ENCODE measurements at places on chromosomes 6 and 20. TPM values are rescaled to one million over a fixed set of nuclear protein-coding genes. Genes with fewer than 3 reads are reported as not detected.

GRCh38 chr6:167825332-167826229, 1.1 kb upstream of the AFDN start:
- no peak for DNase-seq

FAM184A gene
- total RNA-seq: not detected

- DNase-seq: peak; percentile 39
Measured at GRCh38 chr6:147909640-147910039, 401.1 kb downstream of the SAMD5 start.

GRCh38 chr20:45822857-45823256, 4.3 kb downstream of the TNNC2 start:
- peak; percentile 47 for DNase-seq

GRCh38 chr6:47161176-47161687, 119.1 kb upstream of the ADGRF1 start:
- peak; percentile 36 for DNase-seq

DNA sequence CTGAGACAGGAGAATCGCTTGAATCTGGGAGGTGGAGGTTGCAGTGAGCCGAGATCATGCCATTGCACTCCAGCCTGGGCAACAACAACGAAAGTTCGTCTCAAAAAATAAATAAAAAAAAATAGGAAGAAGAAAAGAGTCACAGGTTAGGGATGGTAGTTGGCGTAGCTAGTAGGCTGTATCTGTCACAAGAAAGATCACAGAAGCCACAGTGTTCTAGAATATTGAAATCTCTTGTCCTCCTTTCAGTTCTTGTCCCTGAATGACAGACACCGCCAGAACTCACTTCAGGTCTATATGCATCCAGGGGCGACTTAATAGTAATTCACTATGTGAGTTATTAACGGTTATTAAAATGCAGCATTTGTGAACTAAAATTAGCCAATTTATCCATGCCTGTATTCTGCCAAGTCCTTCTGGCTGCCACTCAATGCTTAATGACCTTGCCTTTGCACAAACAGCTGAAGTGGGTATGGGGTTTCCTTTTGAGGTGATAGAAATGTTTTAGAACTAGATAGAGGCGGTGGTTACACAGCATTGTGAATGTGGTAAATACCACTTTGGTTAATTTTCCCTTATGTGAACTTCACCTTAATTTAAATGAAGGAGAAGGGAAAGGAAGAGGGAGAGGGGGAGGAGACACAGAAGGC, 41.3 kb upstream of the ZMYND8 start:
- DNase-seq: no peak

DNA sequence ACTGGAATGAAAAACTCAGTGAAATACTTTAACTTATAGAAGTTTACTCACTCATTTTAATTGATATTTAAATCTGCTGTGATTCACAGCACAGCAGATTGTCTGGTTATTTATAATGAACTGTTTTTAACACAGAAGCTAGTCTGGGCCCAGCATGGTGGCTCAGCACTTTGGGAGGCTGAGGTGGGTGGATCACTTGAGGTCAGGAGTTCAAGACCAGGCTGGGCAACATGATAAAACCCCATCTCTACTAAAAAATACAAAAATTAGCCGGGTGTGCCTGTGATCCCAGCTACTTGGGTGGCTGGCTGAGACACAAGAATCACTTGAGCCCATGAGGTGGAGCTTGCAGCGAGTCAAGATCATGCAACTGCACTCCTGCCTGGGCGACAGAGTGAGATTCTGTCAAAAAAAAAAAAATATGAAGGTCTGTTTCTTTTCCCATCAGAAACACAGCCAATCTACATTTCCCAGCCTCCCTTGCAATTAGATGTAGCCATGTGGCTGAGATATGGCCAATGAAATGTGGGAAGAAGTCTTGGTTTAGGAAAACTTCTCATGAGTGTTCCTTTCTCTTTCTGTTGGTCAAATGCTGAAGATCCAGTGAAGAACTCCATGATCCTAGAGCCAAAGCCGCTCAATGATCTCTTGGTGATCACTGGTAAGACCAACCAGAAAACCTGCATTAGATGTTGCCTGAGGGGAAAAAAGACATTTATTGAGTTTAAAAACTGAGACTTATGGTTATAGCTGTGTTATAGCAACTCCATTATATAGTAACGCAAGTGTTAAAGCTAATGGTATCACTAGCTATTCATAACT, 31.3 kb upstream of the BTN3A2 start:
- DNase-seq: no peak

DNA sequence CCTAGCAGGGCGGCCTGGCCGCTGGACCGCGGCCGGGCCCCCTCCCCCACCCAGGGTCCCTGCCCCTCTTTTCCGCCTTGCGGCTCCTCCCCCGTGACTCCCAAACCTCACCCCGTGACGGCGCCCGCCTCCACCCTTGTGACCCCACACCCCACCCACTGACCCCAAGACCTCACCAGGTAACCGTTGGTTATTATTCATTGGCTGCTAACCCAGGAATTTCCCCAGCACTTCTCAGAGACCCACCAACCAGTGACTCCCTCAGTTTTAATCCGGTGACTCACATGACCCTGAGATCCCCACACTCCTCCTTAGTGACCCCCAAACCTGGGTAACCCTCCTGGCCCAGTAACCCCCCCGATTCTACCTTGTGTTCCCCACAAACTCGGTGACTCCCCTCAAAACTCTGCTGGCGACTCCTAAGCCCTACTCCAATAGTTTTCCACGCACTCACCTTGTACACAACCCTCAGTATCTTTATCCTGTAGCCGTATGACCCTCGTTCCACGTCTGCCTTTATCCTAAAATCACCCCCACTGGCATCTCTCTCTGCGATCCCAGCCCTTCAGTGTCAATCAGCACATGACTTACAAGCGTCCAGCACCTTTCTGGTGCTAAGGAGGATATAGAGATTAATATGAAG, 534 bp downstream of the ZNF76 start:
- DNase-seq: peak; percentile 16

HEY2 gene
- not detected for total RNA-seq

DNA sequence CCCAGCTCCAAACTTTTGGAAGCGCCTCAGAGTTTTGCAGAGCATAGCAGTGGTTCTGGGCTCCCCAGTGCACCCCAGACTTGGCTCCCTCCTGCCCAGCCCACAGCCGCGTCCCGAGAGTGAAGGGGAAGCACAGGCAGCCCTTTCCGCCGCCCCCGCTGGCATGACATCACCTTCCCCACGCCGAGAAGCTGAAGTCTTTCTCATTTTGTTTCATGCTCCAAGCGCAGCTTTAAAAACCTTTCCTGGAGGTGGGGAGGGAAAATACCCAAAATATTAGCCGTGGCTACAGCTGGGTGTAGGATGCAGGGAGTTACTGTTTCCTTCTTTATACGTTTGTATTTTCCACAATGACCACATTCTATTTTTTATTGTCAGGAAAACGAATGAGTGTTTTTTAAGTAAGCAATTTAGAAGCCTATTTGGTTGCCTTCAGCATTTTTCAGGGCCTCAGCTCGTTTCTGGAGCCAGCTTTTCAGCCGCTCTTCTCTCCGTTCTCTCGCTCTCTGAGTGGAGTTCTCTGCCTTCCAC, 72.9 kb downstream of the SNX5 start:
- peak; percentile 70 for DNase-seq

DNA sequence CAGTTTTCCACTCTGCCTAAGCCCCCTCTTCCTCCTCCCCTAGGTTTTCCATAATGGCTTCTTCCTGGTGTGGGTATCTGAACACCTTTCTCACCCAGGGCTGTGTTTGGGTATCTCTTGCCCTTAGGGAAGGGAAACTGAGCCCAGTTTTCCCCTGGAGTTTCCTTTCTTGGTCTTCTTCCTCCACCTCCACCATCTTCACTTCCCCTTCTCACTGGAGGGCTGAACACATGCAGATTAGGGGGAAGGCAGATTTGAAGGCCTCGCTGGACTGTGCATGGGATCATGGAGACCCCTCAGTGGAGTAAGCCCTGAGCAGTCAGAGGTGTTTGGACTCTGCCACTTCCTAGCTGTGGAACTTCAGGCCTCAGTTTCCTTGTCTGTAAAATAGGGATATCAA, 27.8 kb downstream of the FOXP4 start:
- DNase-seq: no peak

DNA sequence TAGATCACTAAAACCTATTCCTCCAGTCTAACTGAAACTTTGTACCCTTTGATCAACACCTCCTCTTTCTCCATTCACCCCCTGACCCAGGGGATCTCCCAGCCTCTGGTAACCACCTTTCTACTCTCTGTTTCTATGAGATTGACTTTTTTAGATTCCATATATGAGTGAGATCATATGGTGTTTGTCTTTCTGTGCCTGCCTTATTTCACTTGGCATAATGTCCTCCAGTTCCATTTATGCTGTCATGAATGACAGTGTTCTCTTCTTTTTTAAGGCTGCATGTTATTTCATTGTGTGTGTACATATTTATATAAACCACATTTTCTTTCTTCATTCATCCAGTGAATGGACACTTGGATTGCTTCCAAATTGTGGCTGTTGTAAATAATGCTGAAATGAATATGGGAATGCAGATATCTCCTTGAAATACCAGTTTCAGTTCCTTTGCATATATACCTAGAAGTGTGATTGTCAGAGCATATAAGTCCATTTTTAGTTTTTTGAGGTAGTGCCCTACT, 57.7 kb downstream of the DHX35 start:
- DNase-seq: no peak

AIF1 gene
- not detected for total RNA-seq

GRCh38 chr20:61185841-61186601, 66.0 kb upstream of the CDH4 start:
- DNase-seq: peak; percentile 98

DNA sequence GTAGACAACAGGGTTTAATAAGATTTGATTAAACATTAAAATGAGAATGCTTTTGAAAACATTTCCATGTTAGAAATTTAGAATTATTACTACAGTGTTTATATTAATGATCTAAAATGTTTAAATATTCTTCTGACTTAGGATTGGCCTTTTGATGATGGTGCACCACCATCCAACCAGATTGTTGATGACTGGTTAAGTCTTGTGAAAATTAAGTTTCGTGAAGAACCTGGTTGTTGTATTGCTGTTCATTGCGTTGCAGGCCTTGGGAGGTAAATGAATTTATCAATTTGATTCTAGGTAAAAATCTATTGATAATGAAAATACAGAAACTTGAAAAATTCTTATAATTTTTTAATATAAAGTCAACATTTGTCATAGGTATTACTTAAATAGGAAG, 6.5 kb downstream of the LOC128125822 start:
- no peak for DNase-seq

GRCh38 chr6:149567945-149568585, 1.9 kb downstream of the GINM1 start:
- DNase-seq: no peak

MCHR2 gene
- not detected for total RNA-seq

GRCh38 chr20:22701679-22702308, 117.4 kb upstream of the FOXA2 start:
- no peak for DNase-seq

DNA sequence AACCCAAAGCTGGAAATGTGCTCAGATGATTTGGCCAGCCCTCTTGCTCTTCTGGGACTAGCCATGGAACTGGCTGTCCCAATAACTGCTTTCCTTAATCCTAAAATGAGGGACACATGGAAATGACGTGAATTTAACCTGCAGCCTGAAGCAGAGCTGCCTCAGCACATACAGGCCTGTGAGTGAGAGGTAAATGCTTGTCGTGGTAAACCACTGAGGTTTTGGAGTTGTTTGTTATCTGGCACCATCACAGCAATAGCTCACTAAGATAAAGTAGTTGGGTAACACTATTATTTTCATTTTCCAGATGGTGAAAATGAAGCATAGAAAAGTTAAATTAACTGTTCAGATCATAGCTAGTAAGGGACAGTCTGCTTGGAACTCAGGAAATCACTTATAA, 333.4 kb upstream of the CHD6 start:
- no peak for DNase-seq

DNA sequence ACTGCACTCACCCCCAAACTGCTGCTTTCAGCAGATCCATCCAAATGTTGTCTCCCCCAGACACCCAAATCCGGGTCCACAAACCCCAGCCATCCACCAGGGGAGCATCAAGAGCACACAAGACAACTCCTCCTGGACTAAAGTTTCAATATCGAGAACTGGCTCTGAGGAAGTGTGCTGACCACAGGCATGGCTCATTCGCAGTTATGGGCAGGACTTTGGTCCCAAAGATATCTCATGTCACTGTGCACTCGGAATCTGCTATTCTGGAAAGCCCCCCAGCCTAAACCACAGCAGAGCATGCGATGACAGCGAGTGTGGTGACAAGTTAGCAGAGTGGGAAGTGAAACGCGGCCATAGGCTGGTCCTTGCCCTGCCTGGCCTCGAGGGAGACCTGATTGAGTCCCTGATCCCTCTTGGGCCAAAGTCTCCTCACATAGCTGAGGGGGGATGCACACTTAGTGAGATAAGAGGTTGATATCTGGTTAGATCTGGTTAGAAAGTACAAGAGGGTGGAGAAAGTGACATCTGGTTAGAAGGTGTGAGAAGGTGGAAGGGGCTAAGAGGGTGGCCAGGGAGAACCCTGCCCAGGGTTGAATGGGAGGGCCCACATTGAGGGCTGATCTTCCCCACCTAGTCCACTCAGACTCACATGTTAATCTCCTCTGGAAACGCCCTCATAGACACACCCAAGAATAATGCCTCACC, 149.7 kb downstream of the MRPL14 start:
- no peak for DNase-seq

GRCh38 chr20:47515843-47516242, 14.2 kb downstream of the NCOA3 start:
- no peak for DNase-seq

GRCh38 chr20:1333462-1334369, 4.8 kb upstream of the SDCBP2 start:
- DNase-seq: no peak

REM1 gene
- total RNA-seq: not detected

GRCh38 chr6:169977434-169978265, 226.2 kb downstream of the ERMARD start:
- DNase-seq: no peak

DNA sequence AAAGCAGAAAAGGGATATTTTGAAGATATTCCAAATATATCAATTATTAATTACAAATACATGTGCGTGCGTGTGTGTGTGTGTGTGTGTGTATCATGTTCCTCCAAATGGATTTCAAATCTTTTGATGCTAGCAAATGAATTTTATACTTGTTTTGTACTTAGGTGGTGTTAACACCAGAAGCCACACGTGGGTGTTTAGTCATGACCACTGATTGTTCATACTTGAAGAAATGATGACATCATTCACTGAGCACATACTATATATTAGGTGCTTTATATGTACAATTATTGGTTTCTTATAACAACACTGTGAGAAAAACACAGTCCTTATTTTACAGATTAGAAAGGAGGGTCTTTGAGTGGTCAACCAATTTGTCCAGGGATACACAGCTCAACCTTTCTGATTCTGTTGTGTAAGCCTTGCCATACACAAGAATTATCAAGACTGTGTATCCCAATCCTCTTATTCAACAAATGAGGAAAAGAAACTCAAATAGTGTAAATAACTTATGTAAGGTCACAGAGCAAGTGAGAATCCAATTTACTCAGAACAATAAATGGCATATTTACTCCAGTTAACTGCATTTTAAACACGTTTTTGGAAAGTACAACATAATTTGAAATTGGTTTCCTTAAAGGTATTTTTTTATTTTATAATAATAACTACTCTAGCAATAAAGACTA, 88.5 kb downstream of the BCAS1 start:
- DNase-seq: no peak

SLC35D3 gene
- not detected for total RNA-seq

Measured in IMR-90 (cell line).